ENCODE measurements at places on chromosomes 3 and 15. TPM values are rescaled to one million over a fixed set of nuclear protein-coding genes. Genes with fewer than 3 reads are reported as not detected.

GRCh38 chr3:4850211-4850927 lies 128.9 kb upstream of the BHLHE40 start:
- DNase-seq, result no peak

DNA sequence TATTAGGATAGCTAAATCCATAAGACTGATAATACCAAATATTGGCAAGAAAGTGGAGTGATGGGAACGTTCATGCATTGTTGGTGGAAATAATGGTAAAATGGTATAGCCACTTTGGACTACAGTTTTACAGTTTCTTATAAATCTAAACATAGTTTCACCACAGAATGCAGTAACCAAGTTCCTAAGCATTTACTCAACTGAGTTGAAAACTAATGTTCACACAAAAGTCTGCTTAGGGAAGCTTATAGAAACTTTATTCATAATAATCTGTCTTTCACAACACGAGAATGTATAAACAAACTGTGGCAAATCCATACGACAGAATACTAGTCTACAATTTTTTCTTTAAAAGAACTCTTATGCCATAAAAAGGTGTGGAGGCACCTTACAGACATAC lies 969.3 kb downstream of the FHIT start:
- no peak for DNase-seq

DNA sequence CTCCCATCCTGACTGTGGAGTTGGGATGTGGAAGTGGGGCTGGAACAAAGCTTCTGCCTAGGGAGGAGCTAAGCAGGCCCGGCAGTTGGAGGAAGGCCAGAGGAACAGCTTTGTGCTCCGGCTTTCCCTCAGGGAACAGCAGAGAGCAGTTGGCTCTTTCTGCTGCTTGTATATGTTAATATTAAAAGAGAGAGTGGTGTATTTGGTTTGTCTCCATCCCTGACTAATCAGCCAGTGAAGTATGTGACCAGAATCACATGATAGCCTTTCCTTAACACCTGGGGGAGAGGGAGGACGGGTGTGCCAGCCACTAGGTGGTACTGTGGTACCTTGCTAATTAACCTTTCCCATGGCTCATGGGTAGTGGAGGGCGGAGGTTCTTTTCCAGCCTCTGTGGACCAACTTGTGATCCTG lies 10.0 kb downstream of the EIF2B5 start:
- DNase-seq, result no peak

GRCh38 chr3:116005404-116005803 lies 382.1 kb downstream of the GAP43 start:
- DNase-seq, result no peak

DNA sequence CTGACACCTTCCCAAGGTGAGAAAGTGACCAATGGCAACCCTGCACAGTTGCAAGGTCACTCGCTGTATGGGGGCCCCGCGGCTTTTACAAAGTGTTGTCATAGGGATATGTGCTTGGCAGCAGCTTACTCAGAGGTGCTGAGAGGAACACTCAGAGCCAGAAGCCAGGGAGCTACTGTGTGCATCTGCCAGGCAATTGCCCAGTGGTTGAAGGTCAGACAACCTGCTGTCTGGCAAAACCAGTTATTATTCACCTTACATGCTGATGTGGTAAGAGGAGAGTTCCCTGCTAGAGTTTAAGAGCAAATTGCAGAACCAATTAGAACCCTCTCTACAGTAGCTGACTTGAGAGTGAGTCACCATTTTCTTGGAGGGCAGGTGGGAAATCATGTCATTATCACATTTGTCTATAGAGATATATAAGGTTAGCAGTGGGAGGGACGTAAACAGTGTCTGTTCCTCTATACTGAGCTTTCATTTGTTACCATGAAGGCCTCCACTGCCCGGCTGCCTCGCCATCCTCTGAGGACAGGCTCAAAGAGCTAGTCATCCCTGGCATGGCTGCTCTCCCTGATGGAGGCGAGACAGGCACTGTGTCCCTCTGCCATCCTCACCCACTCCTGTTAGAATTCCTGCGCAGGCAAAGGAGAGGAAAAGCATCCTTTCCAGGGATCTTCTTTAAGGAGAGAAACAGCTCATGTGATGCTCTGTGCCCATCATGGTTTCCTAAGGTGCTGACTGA lies 274.4 kb downstream of the PLCL2 start:
- DNase-seq, result no peak

- no peak for DNase-seq
These were observed 26.2 kb upstream of the MTMR14 start for GRCh38 chr3:9623148-9623547.

DNA sequence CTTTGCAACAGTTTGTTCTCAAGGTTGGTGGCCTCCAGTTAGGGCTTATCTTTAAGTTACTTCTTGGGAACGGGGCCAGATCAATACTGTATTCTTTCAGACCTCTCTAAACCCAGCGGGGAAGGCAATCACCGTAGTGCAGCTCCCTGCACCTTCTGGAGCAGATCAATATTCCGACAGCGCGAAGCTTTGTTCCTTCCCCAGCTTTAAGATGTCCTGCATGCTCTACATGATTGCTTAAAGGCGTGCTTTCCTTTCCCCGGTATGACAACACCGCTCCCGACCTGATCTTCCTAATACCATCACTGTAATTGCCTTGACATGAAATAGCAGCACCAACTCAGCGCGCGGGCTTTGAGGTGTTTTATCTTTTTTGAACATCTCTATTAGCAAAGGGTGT lies 755.2 kb downstream of the NR2F2 start:
- no peak for DNase-seq

GRCh38 chr15:74302821-74303359 lies 64.6 kb downstream of the CYP11A1 start:
- peak; percentile 71 for DNase-seq

GRCh38 chr15:81209635-81210034 lies 13.0 kb downstream of the IL16 start:
- no peak for DNase-seq

Gene TMCO5A
- total RNA-seq, result not detected

Gene NR2E3
- 1.2 TPM for total RNA-seq
